HT-29 (cell line): ENCODE measurements at places on chromosomes 7 and 10.

DNA sequence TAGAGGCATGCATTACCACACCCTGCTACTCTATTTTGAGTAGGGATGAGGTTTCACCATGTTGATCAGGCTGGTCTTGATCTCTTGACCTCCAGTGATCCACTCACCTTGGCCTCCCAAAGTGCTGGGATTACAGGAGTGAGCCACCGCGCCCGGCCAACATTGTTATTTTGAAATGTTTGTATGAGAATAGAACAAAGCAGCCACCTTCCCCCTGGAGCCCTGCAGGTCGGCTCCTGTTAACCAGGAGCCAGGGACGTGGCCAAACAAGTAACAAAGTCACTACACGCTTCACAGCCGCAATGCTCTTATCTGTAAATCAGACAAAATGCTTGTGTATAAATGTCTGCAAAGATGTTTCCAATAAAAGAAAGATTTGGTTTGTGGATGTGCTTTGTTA, 295.4 kb downstream of the CNTNAP2 start:
- no peak for DNase-seq

GRCh38 chr7:91557789-91558404, 293.7 kb downstream of the FZD1 start:
- DNase-seq = peak; percentile 5

GRCh38 chr7:12291870-12292269, 80.8 kb downstream of the TMEM106B start:
- no peak for DNase-seq

DNA sequence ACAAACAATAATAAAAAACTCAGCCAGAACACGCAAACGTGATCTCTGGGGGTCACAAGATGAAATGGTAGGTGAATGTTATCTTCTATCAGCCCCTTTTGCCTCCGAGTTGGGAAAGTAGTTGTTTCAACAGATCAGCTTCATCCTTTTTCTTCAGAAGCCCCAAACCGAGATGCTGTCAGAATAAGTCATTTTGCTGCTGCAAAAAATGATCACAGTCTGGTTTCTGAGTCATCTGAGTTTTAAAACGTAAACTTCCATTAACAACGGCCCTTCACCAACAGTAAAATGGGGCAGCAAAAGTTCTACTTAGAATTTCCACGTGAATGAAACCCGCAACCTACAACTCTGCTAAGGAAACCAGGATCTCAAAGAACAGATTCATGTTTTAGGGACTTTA, 44.9 kb downstream of the JCAD start:
- no peak for DNase-seq

GRCh38 chr10:31774928-31775650, 153.5 kb downstream of the ARHGAP12 start:
- DNase-seq = no peak

DNA sequence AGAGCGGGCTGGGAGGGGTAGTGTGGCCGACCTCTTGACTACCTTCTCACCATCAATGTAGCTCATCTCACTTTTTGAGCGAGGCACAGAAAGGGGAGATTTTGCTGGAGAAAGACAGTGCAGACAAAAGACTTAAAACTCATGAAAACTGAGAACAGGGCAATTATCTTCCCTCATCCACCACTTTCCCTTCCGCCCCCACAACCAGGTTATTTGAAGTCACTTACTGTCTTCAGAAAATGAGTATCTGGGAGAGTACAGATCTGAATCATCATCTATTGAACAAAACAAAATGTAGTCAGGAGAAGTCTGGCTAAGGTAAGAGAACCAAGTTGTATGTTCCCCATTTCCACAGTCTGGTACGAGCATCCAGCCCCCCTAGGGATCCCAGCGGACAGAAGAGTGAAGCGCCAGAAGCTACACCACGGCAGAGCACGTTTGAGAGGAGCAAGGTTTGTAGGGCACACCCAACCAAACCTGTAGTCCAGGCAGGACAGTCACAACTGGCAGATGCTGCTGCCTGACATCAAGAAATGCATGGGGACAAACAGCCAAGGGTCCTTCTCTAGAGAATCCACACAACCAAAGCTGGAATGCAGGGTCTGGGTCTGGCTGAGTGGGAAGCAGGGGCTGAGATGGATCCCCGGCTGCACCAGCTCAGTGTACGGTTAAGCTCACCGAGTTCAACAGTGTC, 93.4 kb upstream of the PDLIM1 start:
- DNase-seq = no peak

GRCh38 chr7:112238852-112239610, 32.5 kb downstream of the ZNF277 start:
- no peak for DNase-seq
